ENCODE measurements at places on chromosomes 6 and 20. TPM values are rescaled to one million over a fixed set of nuclear protein-coding genes. Genes with fewer than 3 reads are reported as not detected.

The FHL5 gene
- total RNA-seq: 0.62 TPM

The FAM209B gene
- total RNA-seq: not detected

The REM1 gene
- 1.6 TPM for total RNA-seq

The DNAH8 gene
- not detected for total RNA-seq

The SUMO4 gene
- 0.78 TPM for total RNA-seq

The SPAG4 gene
- 4.1 TPM for total RNA-seq

The SLC35F1 gene
- total RNA-seq: 2.0 TPM

The MUC21 gene
- not detected for total RNA-seq

The FOXF2 gene
- not detected for total RNA-seq

The RUNX2 gene
- total RNA-seq: 0.74 TPM

The STMND1 gene
- total RNA-seq: not detected

The ZBP1 gene
- total RNA-seq: not detected

The DEFB127 gene
- total RNA-seq: not detected

The UST gene
- total RNA-seq: 5.2 TPM

The MYH7B gene
- total RNA-seq: 43.3 TPM

The HEY2 gene
- 6.0 TPM for total RNA-seq

Data from right cardiac atrium (tissue), 5 donors.